ENCODE measurements at places on chromosomes 6 and 20. TPM values are rescaled to one million over a fixed set of nuclear protein-coding genes. Genes with fewer than 3 reads are reported as not detected.

The OPRM1 gene
- not detected for total RNA-seq

The UBE2C gene
- total RNA-seq = 240 TPM

The SLC32A1 gene
- total RNA-seq = not detected

The REM1 gene
- total RNA-seq = 0.78 TPM

The MYBL2 gene
- 80.6 TPM for total RNA-seq

The CDH22 gene
- not detected for total RNA-seq

The SYS1 gene
- total RNA-seq = 30.7 TPM

The TMEM217 gene
- total RNA-seq = 0.82 TPM

The PREP gene
- 38.8 TPM for total RNA-seq

The DNAH8 gene
- not detected for total RNA-seq

The VGLL2 gene
- not detected for total RNA-seq

The DDO gene
- 0.16 TPM for total RNA-seq

The THBS2 gene
- 0.03 TPM for total RNA-seq

The GABRR2 gene
- 0.09 TPM for total RNA-seq
